Hepatocyte (in vitro differentiated cells): ENCODE measurements at places on chromosomes 13 and 19.

GRCh38 chr19:38032951-38033350 lies 125.9 kb downstream of the SIPA1L3 start:
- no peak for DNase-seq

GRCh38 chr13:20297181-20297580 lies 65.1 kb upstream of the GJB6 start:
- no peak for DNase-seq

- no peak for DNase-seq
These were observed 25.6 kb downstream of the BRCA2 start for GRCh38 chr13:32340914-32341313.

GRCh38 chr13:46963904-46964303 lies 67.1 kb upstream of the HTR2A start:
- DNase-seq, result no peak

- peak; percentile 84 for DNase-seq
These were observed 4.2 kb downstream of the LTBP4 start for GRCh38 chr19:40605216-40605971.

DNA sequence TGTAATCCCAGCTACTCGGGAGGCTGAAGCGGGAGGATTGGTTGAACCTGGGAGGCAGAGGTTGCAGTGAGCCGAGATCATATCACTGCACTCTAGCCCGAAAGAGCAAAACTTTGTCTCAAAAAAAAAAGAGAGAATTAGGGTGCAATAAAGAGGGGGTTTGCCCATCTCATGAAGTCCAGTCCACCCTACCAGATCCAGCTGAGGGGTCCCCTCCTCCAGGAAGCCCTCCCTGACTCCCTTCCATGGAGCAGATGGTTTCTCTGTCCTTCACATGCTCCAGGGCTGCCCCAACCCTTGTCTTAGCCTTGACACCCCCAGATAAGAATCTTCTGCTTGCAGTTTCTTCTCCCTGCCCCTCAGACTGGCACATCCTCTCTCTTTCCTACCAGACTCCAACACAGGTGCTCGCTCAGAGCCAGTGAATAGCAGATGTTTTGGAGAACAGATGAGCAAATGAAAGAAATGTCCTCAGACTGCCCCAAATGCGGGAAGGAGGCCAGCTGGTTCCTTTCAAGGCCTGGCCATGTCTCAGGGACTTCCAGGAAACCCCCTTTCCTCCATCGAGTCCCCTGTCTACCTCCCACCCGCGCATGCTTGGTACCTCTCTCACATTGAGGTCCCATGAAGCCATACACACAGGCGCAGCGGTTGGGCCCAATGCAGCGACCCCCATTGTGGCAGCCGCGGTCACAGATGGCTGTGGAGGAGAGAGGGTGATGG lies 5.0 kb downstream of the FBN3 start:
- DNase-seq, result no peak

DNA sequence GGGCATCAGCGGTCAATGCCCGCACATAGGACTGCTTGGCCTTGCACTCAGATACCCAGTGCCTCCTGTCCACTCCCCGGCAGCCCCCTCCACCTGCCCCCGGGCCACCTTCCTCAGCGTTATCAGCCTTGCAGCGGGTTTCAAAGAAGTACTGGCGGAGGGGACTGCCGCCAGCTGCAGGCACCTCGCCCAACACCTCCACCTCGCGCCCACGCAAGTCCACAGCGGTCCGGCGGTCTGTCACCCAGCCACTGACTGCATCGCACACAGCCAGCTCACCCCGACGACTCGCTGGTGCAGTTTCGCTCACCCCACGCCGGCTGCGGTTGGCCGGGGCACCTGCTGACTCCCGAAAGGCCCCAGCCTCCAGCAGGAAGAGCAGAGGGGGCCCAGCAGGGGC lies 3.2 kb downstream of the NTF4 start:
- no peak for DNase-seq

DNA sequence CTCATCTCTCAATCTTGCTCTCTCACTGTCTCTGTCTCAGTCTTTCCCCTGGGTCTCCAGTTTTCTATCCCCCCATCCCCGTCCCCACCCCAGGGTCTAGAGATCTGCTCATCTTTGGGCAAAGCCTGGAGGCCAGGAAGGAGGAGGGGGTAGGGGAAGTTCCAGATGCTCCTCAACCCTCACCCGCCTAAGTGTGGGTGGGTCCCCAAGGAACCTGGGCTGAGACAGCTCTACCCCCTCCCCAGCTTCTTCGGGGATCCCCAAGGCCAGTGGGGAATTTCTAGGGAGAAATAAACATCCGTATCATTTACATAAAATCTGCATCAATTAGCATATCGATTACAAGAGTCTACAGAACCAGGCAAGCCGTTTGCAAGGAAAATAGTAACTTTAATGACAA lies 31.8 kb upstream of the SEMA6B start:
- DNase-seq, result no peak

DNA sequence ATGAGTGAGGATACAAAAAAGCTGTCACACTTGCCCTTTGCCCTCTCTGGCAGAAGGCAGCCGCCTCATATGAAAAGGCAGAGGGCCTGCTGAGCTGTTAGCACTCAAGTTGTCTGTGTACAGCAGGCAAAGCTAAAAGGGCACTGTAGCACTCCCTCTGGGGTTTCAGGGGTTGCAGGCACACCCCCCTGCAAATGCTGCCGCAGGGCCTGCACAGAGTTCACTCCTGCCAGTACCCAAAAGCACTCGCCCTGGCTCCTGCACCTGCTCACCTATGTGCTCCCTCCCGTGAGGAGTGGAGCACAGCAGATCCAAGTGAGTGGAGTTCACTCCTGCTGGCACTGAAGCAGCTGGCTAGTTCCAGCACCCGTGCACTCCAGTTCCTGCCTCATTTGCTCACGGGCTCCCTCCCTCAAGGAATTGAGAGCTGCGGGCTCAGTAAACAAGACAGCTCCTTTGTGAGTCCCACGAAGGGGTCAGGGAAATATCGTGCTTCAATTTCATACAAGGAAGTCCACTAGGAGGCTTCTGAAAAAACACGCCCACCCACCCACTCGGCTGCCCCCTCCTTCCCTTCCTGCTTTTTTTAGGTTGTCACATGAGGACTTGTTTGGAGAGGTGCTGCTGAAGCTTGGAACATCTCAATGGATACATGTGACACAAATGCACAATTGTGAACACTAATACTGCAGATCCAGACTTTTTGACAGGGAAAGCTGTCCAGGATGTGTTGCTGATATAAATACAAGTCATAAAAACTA lies 9.9 kb upstream of the RCBTB2 start:
- peak; percentile 46 for DNase-seq

GRCh38 chr13:81987159-81987558 lies 1646.2 kb upstream of the SPRY2 start:
- DNase-seq, result peak; percentile 8

- DNase-seq, result no peak
These were observed 608 bp downstream of the CD70 start for GRCh38 chr19:6590258-6590826.
